ENCODE measurements at places on chromosomes 16 and 17.
A peak's percentile ranks its signal among the peaks of the same experiment; 100 is the strongest.

GRCh38 chr17:16975744-16976625, 4.1 kb upstream of the TNFRSF13B start:
- DNase-seq: no peak

GRCh38 chr16:86213437-86214205, 296.7 kb upstream of the FOXF1 start:
- no peak for DNase-seq

DNA sequence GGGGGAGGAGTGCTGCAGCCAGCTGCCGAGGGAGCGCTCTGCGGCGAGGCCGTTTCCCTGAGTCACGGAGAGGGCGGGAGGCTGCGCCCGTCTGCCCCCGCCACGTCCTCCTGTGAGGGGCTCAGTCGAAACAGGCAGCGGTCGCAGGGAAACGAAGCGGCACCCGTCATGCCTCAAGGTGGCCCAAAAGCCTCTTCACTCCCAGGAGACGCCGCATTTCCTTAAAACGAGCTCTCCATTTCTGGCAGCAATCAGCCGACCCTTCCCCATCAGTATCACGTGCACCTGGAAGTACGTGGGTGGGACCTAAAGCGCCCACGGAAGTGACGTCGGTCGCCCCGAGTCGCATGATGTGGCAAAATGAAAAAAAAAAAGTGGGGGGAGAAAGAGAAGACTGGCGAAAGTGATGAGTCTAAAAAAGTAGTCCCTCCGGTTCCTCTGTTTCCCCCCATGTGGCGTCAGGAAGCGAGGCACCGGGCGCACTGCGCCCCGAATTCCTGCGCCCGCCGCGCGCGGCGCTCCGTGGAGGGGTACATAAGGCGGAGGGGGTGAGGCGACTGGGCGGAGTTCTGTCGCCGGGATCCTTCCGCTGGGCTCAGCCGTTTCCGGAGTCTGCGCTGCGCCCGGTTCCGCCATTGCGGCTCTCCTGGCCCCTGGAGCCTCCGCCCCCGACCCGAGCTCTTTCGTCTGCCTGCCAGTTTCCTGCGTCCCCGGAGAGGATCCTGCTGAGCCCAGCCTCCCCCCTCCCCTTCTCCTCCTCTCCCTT, at the start of gene CLTC:
Gene CLTC (plus strand): TSS at position 598 of the 766 bp plus-strand sequence. CDS start 237 bp downstream, outside the sequence.
- DNase-seq: peak; percentile 94

GRCh38 chr16:50675686-50676610, 5.2 kb downstream of the SNX20 start:
- DNase-seq: no peak

DNA sequence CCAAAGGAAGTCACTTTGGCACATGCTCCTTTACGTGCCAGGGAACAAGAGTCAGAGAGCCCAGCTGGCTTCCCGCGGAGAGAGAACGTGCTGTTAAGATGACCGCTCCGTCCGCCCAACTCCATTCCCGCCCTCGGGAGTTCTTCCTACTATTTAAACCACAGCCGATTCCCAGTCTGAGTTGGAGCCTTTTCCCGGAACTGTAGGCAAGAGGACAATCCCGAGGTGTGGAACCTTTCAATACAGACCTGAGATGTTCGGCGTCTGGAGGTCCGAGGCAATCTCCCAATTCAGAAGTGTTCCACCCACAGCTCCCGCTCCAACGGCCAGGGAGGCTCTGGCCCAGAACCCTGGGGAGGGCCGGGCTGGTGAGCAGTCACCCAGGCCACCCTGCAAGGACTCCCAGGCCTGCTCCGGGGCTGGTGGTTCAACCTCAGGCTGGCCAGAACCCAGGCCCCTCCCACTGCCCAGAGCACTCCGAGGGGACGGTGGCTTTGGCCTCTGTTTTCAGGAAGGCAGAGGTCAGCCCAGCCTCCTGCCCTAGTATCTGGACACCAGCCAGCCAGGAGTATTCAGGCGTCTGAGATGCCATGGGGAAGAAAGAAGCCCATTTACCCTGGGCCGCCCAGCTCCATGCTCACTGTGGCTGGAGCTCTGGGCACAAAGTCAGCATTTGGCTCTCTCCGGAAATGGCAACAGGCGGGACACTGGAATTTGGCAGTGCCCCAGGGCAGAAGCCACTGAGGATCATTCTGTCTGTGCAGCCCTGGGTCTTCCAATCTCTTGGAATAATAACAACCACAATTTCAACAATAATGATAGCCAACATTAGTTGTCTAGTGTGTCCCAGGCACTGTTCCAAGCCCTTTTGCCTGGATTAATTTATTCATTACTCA, 21.4 kb downstream of the EMP2 start:
- DNase-seq: no peak

DNA sequence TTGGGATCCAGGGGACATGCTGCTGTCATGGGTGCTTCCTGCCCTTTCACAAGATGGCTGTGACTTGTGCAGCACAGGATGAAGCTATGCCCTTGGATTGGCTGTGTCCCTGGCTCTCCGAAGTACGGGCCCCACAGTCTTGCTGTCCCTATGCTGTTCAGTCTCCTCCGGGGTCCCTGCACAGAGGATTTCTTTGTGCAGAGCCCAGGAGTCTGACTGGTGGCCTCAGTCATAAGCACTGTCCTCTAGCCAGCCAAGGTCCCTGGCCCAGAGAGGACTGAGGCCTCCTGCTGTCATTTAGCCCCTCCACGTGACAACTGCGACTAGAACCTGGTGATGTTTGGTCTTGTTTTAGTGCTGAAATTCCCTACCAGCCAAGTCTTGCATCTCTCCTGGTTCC, 42.4 kb upstream of the CRISPLD2 start:
- DNase-seq: no peak

DNA sequence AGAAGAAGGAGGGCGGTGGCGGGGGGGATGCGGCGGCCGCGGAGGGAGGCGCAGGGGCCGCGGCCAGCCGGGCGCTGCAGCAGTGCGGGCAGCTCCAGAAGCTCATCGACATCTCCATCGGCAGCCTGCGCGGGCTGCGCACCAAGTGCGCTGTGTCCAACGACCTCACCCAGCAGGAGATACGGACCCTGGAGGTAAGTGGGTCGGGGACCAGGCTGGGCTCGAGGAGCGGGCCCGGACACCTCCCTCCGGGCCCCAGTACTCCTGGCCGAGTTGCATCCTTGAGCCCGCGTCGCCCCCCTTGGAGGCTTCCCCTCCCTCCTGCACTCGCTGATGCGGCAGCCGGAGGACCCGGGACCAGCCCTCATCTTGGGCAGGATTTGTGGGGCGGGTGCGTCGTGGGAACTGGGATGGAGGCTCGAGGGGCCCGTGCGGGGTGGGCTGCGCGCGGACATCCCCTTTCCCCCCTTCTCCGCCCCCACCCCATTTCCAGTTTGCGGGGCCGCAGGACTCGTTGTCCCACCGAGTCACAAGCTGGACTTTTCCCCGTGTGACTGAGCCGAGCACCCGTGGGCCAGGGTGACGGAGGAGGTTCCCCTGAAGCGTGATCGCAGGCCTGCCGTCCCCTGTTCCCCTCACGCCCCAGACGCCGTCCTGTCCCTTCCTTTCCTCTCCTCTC, 572 bp downstream of the KSR1 start:
- DNase-seq: no peak

- DNase-seq: no peak
Observed at GRCh38 chr17:73705594-73705993, 61.3 kb upstream of the SDK2 start.

DNA sequence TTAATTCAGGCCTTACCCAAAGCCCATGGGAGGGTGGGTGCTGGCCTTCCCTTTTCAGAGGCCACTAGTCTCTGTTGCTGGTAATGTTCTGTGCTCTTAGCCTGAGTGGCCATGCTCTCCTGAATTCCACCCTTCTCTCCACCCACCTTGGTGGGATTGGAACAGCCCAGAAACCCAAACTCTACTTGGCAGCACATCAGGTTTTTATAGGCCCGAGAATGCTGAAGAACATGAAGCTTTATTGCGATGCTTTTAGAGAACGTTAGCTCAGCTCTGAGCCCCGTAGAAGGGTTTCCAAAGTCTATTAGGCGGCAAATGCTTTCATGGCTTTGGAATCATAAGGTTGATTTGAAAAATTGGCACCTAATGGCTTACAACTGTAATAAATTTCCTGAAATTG, 209.3 kb downstream of the MSI2 start:
- DNase-seq: no peak

- no peak for DNase-seq
Observed at GRCh38 chr17:63696381-63696961, 3.5 kb downstream of the LIMD2 start.

All from activated naive CD4-positive, alpha-beta T cell treated with anti-CD3 and anti-CD28 coated beads, Interleukin-2, amount 50 U/mL, for 72 hours (primary cell).